ENCODE measurements at places on chromosomes 4 and X.

DNA sequence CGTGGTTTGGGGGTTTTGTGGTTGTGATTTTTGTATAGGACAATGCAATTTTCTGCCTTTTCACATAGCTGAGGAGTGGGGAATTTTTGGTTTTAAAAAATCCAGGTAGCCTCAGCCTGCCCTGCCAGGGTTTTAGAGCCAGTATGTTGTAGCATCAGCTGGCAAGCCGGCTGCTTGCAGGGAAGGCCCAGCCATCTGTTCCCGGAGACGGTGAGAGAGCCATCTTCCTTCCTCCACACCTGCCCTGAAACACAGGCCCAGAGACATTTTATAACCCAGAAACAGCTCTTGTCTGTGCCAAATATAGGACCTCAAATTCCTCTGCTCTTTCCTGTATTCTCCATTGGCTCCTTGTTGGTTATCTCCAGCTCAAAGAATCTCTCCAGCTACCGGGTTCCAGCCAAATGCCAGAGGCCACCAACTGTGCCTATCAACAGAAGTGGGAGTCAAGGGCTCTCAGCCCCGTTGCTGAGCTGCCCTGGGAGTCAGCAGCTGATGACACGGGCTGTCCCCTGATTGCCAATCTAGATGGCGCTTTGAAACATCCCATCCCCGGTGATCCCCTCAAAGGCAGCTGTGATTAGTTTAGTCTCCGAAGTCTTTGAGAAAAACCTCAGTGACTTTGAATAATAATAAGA lies 595.2 kb downstream of the MID1IP1 start:
- no peak for DNase-seq

GRCh38 chrX:23799469-23800065 lies 16.6 kb downstream of the SAT1 start:
- no peak for DNase-seq

DNA sequence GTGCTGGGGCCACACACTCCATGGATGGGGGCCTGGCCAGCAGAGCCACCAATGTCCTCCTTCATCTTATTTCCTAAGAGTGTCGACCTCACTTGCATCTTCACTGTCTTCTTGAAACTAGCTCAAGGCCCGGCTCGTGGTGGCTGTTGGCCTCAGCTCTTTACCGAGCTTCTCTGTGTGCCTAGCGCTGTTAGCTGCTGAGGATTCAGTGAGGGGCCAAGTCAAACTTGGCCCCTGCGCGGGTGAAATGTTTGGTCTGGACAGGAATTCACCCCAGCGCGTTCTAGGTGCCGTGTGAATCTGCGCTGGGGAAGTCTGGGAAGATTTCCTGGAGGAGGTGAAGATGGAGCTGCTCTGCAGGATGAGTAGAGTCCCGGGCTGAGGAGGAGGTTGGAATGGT lies 8.5 kb downstream of the SORCS2 start:
- DNase-seq = no peak

GRCh38 chr4:155703486-155704247 lies 37.0 kb downstream of the GUCY1A1 start:
- DNase-seq = peak; percentile 23

DNA sequence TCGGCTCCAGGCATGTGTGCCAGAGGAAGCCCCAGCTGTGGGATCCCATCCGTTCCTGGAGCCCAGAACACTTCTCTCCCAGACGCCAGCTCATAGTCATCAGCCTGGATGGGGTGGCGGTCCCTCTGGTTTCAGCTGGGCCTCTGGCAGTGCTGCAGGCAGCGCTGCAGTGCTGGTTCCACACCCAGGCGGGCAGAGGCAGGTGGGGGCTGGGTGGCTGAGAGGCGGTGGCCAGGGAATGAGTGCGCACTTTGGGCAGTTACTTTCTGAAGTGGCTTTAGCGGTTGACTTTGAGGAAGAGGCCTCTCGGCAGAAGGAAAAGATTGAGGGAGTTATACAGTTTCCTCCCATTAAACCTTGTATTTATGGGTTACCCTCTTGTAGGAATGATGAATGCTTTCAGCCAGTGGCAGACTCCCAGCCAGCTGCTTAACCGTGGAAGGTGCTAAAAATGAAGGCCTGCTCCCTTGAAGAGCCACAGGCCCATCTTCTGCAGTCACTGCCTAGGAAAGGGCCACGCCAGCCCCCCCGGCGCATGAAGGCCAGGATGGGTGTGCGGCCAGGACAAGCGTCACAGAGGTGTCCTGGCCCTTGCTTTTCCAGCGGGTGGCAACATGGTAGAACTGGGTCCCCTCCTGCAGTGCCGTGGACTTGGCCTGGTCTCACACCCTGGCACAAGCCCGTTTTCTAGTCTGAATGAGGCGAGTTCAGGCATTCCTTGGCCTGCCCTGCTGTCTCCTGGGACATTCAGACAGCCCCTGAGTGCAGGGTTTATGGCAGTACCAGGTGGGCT lies 9.9 kb downstream of the TADA2B start:
- no peak for DNase-seq

DNA sequence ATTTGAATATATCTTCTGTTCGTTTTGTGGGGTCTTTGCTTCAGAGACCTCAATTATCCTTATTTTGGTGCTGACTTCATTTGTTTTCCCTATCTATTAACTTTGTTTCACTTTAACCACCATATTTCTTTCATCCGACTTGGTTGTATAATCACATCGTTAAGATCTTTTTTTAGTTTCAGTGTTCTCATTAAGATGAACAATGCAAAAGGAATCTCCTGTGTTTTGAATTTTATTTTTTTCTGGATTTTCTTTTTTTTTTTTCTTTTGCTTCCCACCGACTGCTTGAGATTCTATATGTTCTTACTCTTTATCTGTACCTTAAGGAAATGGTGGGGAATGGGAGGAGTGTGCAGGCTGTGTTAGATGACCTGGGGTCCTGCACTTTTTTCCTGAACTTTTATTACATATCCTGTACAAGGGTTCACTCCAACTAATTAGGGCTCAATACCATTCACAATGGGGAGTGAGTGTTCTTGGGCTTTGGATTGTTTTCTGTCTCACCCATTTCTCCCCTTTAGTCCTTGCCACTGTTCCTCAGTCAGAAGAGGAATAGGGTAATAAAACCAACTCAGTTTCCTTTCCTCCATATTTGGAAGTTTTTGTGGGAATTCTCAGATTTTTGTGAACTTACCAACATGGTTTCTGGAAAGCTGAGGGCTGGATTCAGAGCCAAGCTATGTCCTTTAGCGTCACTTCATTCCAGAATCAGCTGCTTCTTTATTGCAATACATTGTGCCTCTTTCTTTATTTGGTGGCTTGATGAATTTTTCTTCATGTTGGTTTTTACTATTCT lies 43.2 kb upstream of the BMPR1B start:
- DNase-seq = peak; percentile 27

- DNase-seq = peak; percentile 66
These were observed 287.5 kb downstream of the CAMK2D start for GRCh38 chr4:113474017-113474416.

DNA sequence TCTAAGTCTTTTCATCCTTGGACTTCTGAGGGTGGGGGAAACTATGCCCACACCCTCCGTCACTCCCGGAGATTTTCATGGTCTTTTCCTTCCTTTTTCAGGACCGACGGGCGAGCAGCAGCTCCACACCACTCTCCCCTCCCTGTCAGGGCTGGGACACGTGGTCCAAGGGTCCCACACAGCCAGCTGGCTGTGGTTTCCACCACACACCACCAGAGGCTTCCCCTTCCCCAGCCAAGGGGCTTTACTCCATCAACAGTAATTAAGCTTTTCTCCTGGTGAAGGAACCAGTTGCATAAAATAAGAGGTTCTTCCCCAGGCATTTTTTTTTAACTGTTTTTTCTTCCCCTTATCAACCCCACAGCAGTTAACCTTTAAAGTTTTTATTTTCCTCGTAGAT lies 453.9 kb downstream of the GPAT3 start:
- no peak for DNase-seq

- peak; percentile 72 for DNase-seq
These were observed 2.5 kb downstream of the GALNT7 start for GRCh38 chr4:173171098-173171497.

GRCh38 chr4:175910700-175911099 lies 98.6 kb upstream of the GPM6A start:
- no peak for DNase-seq

- DNase-seq = peak; percentile 12
These were observed 232.3 kb downstream of the PABPC4L start for GRCh38 chr4:133969202-133969848.

DNA sequence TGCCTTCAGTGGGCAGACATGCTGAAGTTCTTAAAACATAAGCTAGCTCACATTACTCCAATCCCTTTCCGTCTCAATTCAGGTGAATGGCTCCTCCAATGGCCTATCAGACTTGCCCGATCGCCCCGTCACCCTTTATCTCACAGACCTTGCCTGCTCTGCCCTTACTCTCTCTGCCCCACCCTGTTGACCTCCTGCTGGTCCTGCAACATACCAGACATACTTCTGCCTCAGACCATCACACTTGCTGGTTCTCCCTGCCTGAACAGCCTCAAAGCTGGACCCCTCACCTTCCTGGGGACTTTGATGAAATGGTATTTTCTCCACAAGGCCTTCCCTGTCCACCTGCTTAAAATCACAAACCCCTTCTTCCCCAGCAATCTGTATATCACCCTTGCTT lies 340.1 kb upstream of the NR3C2 start:
- DNase-seq = no peak

DNA sequence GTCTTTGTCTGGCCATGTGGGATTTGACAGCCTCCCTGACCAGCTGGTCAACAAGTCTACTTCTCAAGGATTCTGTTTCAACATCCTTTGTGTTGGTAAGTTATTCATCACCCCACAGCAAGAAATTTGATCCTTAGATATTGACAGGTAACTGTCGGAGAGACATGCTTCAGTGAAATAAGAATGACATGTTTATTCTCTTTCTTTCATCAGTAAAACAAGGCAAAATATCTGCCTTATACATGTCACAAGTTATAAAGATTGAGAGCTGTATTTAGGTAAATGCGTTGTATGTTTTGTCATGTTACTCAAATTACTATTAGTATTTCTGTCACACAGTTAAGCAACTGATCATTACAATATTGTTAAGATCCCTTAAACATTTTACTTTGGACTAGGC lies 46.9 kb downstream of the SEPTIN11 start:
- DNase-seq = no peak

DNA sequence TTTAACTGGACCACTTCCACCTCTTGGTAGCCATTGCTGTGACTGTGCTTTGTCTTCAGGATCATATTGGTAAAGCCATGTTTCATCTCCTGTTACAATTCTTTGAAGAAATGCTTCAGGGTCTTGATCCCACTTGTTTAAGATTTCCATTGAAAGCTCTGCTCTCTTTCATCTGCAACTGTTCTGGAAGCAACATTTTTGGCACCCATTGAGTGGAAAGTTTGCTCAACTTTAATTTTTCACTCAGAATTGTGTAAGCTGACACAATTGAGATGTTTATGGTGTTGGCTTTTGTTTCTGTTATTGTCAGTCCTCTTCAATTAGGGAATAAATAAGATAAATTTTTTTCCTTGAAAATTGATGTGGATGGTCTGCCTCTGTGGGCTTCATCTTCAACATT lies 237.4 kb downstream of the MAPK10 start:
- no peak for DNase-seq

- DNase-seq = peak; percentile 89
These were observed at the start of the genes HTT and HTT-AS for GRCh38 chr4:3074078-3074845. Gene HTT, plus strand, starts transcription at chr4:3074681. Its CDS starts 145 bp downstream, at chr4:3074826. Gene HTT-AS, minus strand, starts transcription at chr4:3074538.

- DNase-seq = no peak
These were observed 238.1 kb upstream of the AGA start for GRCh38 chr4:177680308-177680707.

DNA sequence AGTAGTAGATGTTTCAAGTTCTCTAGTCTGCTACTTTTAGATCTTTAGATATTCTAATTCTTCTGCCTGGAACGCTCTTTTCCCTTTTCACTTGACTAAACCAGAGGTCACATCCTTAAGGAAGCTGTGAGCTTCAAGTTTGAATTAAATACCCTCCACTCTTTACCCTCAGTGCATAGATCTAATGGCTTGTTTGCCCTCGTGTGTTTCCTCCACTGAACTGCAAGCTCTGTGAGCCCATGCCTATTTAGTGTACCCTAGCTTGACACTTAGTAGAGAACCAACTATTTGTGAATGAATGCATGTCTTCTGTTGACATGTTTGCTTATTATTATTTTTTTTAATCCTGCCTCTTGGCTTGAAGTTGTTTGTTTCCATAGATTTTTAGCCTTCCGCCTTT lies 138.3 kb downstream of the PDE5A start:
- DNase-seq = peak; percentile 38

- no peak for DNase-seq
These were observed 922.0 kb downstream of the NLGN4X start for GRCh38 chrX:5306654-5307121.

- no peak for DNase-seq
These were observed 57.3 kb upstream of the ZNF157 start for GRCh38 chrX:47313056-47313455.

GRCh38 chr4:2064276-2064991 lies 5.3 kb downstream of the NAT8L start:
- DNase-seq = no peak

DNA sequence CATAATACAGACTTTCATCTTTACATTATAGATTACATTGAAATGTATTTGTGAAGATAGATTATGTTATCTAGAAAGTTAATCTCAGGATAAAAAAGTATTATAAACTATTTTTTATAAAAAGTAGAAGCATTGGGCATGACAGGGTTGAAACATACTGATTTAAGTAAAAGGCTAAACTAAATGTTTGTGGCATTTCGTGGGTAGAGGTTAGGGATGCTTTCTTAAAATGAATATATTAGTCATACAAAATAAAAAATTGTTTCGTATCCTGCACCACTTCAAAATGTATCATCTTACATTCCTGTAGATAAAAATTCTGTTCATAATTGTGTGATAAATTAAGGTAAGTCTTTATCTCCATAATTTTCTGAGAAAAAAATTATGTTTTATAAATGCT lies 603.6 kb downstream of the SPRY1 start:
- DNase-seq = no peak

- DNase-seq = no peak
These were observed 154.0 kb upstream of the TENT5D start for GRCh38 chrX:80266287-80266686.
